ENCODE measurements at places on chromosomes 3 and 15.

GRCh38 chr3:50418850-50419249, 59.5 kb upstream of the TMEM115 start:
- DNase-seq = no peak

DNA sequence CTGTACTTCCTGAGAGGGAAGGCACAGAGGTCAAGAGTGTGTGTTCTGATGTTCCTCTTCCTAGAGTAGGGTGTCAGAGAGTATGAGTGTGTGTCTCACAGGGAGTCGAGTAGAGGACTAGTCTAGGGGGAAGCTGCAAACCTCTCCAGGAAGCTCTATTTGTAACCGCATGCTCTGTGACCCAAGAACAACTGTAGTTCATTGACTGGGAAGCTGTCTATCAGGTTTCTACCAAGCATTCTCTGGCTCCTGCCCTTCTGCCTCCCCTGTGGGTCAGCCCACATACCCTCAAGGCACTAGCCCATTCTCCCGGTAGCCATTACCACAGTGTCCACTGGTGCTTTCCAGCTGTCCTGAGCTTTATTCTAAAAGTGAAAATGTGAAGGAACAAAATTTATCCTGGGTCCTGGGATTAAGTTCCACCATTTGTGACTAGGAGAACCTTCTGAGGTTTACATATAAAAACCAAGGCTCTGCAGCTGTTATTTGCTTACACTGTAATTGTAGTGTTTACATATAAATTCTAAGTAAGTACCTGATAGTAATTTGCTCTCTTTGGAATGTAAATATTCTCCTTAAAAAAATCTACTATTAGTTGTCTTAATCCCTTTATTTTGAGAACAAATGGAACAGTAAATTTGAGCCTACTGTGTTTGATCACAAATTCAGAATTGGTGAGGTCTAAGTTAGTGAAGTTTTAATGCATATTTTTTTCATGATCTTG, 40.7 kb downstream of the MYRIP start:
- no peak for DNase-seq

- DNase-seq = no peak
These were observed 57.7 kb downstream of the CNTN4 start for GRCh38 chr3:2156244-2156847.

DNA sequence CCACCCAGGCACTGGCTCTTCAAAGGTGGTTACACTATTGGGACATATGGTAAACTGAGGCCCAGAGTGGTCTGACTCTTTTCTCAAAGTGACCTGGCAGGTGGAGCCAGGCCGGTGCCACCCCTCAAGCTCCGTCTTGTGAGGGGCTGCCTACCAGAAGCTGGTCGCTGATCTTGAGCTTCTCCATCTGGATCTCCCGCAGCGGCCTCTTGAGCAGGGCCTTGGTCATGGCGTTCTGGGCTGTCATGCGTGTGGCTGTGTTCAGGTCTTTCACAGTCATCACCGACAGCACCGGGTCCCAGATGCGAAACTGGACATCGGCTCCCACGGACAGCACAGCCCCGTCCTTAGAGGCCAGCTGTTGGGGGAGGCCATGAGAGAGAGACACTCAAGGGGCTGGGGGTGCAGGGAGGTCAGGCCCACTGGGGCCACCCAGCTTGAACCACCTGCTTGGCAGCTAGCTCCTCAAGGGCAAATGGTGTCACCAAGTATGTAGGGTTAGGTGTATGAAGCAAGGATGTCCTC, 3.6 kb downstream of the STOML1 start:
- no peak for DNase-seq

DNA sequence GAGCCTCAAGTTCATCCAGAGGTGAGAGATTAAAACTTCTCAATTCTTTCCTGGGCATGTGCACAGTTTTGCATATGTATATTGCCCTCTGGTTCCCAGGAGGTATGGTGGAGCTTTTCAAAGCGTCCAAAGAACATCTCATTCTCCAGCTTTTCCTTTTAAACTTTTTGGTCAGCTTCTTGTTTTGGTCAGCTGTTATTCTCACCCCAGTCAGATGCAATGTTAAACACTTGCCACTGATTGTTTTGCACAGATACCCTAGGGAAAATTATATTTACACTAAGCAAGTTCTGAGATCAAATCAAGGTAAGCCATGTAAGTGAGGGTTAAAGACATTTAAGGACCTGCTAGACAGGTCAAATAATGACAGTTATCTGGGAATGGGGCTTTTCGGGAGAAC, 261.3 kb downstream of the EDEM1 start:
- DNase-seq = no peak

GRCh38 chr3:72259755-72260587, 475.0 kb upstream of the PROK2 start:
- DNase-seq = no peak

DNA sequence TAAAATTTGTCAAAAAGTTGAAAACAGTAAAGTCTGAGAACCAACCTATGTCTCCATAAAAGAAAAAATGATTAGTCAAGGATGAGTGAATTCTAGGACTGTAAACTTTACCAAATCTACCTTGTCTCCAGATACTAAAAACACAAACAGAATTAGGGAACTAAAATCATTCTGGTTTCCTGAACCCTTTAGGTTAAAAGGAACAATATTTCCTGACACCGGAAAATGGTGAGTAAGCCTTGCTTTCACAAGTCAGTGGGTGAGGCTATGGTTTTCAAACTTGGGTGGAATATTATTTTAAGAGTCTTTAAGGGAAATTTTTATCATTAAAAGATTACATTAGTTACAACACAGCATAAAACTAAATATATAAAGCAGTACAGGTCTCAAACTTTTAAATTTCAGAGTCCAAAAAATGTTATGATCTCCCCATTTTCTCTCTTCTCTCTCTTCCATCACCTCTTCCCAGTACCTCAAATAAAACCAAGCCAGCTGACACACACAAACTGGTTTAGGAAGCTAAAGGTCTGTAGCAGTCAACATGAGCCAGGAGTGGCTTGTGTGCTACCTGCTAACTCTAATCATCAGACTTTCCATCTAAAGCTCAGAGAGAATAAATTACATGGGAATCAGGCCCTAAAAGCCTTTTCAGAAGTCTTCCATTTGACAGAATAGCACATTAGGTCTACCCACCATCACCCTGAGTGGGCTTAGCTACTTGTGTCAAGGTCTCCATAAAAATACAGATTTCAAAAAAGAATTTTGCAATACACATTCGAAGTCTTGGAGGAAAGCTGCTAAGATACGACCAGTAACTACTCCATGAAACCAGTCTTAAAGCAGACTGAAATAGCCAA, 2.2 kb downstream of the SLC12A6 start:
- no peak for DNase-seq
